ENCODE measurements at places on chromosomes 3 and 15.
A peak's percentile ranks its signal among the peaks of the same experiment; 100 is the strongest.

DNA sequence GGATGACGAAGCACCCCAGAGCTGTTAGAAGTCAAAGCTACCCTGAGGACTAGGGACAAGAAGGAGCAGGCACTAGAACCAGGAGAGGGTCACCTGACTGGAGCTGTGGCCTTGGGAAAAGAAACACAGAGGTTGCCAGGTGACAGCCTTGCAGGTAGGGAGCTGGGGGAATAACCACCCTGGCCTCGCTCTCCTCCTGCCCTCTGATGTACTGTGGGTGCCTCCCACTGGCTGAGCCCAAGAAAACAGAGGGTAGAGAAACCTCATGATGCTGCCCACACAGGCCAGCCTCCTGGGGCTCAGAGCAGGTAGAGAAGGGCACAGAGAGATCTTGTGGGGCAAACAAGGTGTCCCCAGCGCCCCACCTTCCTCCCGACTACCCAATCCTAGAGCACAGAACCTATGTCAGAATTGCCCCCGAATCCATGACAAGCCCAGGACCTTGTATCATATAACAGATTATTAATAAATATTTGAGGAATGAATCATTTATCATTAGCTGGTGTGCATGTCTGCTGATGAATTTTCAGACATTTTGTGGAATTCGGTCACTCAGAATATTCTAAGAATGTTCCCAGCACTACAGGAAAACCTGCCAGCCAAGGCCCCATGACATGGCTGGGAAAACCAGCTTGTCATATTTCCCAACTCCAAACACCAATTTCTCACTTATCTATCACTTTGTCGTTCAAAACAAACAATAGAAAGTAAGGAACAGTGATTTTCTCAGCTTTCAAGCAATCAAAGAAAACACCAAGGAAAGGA lies 59.8 kb upstream of the MEX3B start:
- DNase-seq = no peak

DNA sequence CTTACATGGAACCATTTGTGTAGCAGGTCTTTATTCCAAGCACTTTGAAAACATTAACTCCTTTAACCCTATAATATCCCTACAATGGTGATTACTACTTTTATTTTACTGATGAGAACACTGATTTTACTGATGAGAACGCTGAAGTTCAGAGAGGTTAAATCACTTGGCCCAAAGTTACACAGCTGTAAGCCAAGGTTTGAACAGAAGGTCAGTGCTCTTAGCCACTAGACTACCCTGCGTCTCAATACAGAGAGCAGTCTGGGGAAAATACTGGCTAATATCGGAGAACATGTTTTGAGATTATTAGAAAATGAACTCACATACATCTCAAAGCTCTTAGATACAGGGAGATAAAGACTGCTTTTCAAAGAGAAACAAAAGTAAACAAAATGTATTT lies 827.2 kb downstream of the FHIT start:
- DNase-seq = no peak

DNA sequence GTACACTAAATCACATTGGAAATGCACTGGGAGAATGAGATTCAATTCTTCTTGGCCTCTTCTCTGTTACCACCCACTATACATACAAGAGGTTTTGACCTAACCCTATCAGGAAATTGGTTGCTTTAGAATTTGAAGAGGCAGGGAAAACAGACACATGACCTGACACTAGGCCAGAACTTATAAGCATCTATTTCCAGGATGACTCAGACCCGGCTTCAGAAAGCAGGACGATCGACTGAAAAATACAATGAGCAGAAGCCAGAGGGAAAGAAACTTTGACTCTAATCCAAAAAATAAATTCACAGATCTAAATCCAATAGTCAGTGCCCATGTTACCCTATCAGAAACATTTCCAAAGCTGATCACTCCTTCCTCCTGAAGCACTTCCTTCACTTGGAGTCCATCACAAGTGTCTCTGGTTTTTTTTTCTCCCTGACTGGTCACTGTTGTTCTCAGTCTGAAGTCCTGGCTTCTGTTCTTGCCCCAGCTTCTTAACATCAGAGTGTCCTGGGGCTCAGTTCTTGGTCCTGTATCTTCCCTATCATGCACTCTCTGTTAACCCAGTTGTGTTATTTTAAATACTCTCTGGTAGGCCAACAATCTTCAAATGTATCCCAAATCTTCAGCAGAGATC lies 133.6 kb downstream of the P2RY1 start:
- DNase-seq = no peak

DNA sequence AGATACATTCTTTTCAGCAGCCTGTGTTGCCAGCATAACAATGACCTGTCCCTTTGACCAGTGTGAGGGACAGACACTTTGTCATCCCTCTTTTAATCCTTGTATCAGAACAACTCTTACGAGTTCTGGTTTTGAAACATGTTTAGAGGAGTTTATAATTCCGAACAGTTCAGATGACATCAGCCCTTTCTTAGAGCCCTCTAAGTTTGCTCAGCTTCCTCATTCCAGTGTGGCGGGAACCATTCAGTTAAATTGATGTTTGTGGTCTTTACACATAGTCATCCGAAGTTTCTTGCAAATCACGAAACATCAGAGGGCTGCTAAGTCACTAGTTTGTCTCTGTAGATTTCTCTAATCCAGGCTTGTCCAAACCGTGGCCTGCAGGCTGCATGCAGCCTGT lies 102.5 kb downstream of the AKAP13 start:
- DNase-seq = no peak

GRCh38 chr3:196081002-196081833 lies 672 bp downstream of the TFRC start:
- peak; percentile 76 for DNase-seq

- no peak for DNase-seq
These were observed 849 bp downstream of the TRAK1 start for GRCh38 chr3:42092006-42092405.

GRCh38 chr3:54133196-54133595 lies 10.8 kb downstream of the CACNA2D3 start:
- DNase-seq = no peak

- peak; percentile 41 for DNase-seq
These were observed 427 bp downstream of the MBD4 start for GRCh38 chr3:129439226-129439816.

GRCh38 chr3:17473761-17474160 lies 268.7 kb downstream of the TBC1D5 start:
- DNase-seq = no peak

GRCh38 chr3:141307351-141308059 lies 60.8 kb upstream of the ZBTB38 start:
- DNase-seq = no peak

GRCh38 chr3:36900474-36901443 lies 44.1 kb downstream of the TRANK1 start:
- no peak for DNase-seq

GRCh38 chr3:85074003-85074402 lies 115.2 kb downstream of the CADM2 start:
- DNase-seq = no peak

DNA sequence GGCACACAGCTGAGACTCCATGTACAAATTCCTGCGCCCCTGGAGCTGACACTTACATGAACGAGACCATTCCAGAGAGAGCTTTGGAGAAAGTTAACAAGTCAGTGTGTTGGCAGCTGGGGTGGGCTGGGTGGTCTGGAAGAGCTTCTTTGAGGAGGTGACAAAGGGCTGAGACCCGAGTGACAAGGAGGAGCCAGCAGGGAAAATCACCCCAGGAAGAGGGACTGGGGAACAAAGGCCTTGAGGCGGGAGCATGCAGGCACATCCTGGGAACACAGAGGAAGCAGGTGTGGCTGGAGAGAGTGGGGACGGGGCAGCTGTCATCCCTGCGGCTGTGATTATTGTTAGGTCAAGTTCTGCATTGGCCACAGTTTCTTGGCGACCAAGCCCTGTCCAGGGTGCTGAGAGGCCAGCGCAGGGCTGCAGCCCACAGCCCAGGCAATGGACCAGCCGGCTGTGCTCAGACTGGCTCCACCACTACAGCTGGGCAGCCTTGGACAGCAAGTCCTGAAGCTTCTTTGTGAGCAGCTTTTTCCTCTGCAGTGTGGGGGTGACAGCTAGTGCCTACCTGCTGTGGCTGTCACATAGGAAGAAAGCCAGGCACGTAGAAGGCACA lies 34.2 kb upstream of the PRR23E start:
- no peak for DNase-seq

DNA sequence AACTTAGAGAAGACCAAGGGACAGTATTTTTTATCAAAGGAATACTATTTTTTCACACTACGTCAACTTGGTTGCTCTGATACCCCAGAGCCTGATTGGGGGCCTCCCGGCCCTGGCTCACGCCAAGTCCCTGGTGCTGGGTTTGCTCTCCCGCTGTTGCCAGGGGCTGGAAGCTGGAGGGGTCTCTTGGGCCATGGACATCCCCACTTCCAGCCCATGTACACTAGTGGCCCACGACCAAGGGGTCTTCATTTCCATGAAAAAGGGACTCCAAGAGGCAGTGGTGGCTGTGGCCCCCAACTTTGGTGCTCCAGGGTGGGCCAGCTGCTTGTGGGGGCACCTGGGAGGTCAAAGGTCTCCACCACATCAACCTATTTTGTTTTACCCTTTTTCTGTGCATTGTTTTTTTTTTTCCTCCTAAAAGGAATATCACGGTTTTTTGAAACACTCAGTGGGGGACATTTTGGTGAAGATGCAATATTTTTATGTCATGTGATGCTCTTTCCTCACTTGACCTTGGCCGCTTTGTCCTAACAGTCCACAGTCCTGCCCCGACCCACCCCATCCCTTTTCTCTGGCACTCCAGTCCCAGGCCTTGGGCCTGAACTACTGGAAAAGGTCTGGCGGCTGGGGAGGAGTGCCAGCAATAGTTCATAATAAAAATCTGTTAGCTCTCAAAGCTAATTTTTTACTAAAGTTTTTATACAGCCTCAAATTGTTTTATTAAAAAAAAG lies 20.3 kb upstream of the BSN start:
- no peak for DNase-seq

GRCh38 chr15:74585191-74585590 lies 30.4 kb upstream of the CLK3 start:
- DNase-seq = no peak

DNA sequence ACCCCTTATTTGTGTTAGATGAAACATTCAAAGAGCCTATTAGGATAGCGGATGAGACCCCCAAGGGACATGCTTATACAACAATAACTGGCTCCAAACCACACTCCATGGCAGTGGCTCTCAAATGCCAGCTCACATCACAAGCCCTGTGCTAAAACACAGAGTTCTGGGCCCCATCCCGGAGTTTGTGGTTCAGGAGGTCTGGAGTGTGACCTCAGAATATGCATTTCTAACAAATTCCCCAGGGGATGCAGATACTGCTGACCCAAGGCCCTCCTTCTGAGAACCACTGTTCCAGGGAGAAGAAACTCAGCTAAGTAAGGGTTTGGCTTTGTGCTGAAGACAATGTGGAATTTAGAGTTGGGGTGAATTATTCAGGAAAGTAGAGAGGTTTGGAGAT lies 3.6 kb downstream of the CCRL2 start:
- DNase-seq = no peak
